ENCODE measurements at places on chromosomes 1 and 21. TPM values are rescaled to one million over a fixed set of nuclear protein-coding genes. Genes with fewer than 3 reads are reported as not detected.
A peak's percentile ranks its signal among the peaks of the same experiment; 100 is the strongest.

DNA sequence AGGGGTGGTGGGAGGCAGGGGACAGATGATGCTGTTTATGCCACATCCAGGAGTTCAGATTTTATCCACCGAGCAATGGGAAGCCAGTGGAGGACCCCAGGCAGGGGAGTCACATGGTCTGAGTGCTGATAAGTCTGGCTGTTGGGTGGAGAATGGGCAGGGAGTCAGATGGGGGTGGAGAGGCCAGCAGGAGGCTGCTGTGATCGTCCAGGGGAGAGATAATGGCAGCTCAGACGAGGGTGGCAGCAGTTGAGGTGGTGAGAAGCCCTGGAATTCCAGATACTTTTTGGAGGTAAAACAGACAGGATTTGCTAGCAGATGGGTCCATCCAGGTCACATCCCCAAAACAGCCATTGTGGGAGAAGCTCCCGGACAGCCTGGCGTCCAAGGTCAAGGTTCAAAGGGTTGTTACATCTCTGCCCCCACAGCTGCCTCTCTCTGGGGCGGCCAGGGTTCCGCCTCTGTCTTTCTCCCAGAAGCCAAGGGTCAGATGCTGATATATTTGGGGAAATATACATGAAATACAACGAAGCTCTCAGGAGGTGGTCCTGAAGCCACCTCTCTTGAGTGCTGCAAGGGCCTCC lies 252.1 kb upstream of the TMEM51 start:
- DNase-seq: no peak

DNA sequence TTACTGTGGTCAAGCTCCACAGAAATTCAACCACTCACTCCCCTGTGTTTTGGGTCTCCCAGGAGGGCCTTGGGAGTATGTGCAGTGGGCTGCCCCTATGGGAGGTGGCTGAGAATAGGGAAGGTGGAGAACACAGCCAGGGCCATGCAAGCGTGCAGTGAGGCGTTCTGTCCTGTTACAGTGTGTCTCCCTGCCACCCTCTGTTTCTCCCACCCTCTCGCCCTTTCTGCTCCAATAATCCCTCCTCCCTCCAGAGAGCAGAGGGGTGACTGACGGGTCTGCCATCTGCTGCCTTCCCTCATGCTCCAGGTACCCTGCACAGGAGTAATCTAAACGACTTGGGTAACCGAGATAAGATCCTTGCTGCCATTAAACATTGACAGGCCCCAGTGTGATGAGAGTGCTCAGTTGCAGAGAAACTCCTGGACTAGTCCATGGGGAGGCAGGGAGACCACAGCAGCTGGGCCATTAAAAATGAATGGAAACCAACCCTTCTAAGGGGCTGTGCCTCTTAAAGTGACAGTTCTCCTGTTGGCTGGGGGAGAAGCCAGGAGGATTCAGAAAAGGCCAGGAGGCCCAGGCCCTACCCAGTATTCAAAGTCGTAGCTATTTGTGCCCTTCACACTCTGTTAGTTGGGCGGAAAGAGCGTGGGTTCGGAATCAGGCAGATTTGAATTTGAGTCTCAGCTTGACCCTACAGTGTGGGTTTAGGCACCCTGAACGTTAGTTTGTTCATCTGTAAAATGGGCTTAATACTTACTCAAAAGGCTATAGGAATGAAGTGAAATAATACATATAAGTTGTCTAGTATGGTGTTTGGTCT lies 22.4 kb upstream of the BTG2 start:
- no peak for DNase-seq

AXDND1 gene
- not detected for total RNA-seq

DNA sequence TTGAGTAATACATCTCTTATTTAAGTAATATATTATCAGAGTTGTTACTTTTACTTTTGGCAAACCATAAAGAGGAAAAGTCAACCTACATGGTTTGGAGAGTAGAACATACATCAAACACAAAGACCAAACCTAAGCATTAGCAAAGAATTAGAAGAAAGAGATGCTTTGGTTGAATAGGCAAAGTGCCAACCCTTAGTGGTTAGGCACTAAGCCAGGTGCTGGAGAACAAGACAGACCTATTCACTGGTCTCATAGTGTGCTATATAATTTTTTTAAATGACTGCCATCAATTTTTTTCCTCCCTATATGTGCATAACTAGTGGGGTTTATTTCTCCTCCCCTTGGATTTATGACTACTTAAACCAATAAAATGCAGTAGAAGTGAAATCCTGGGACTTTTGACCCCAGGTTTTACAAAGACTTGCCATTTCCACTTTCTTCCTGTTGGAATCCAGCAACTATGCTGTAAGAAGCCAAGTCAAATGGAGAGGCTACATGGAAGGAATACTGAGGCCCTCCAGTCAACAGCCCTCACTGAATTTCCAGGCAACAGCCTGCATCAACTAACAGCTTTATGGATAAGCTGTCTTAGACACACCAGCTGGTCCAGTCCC lies 69.8 kb upstream of the HAO2 start:
- no peak for DNase-seq

OLIG2 gene
- total RNA-seq: not detected

TNFRSF18 gene
- total RNA-seq: not detected

- no peak for DNase-seq
These were observed 47.9 kb upstream of the TARBP1 start for GRCh38 chr1:234526922-234527321.

CYP4A11 gene
- total RNA-seq: not detected

CBR3 gene
- 5.8 TPM for total RNA-seq

DNA sequence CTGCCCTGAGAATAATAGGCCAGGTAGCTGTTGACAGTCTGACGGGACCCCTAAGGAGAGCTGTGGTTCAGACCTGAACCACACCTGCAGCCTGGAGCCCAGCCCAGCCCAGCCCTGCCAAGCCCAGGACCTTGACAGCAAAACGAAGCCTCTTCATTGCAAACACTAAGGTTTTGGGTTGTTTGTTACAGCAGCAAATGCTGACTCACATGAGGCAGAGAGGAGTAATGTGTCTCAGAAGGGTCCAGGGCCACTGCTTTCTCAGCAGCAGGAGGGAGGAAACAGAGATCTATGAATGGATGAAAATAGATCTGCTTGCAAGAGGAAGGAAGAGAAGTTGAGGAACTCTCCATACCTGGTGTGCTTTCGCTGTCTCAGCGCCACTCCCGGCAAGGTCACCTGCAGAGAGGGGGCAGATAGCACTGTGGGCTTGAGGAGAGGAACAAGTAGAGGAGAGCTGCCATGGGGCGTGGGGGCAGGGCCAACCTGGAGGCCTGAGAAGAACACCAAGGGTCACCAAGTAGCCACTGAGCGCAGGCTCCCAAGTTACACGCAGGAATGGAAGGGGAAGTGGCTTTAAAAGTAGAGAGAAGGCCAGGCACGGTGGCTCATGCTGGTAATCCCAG lies 127.2 kb downstream of the ZNF281 start:
- no peak for DNase-seq

DNA sequence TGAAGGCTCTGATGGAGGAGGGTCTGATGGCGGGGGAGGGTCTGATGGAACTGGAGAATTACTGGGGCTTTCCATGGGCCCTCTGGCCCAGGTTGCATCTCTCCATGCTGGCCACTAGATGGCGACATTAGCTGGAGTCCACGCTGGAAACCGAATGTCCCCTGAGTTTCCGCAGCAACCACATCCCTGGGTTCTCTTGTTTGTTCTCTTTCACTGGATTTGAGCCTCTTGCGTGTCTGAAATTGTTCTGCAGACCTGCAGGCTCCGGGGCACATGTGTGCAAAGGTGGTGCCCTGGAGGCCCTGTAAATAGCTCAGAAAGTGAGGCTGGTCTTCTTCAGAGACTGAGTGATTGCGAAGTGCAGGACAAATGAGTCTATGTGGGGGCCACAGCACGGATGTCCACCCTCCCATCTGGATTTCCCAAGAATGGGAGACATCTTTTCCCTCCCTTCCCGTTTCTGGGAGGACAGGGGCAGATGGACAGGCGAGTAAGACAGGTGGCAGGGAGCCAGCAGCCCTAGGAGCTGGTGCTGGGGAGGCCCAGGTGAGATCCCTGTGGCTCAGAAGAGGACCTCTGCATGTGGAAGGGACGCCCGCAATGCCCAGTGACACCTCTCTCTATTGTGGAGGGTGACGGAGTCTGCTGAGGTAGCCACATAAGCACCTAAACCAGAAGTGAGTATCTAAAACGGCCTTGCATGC lies 73.2 kb upstream of the ABCG1 start:
- DNase-seq: peak; percentile 75

DNA sequence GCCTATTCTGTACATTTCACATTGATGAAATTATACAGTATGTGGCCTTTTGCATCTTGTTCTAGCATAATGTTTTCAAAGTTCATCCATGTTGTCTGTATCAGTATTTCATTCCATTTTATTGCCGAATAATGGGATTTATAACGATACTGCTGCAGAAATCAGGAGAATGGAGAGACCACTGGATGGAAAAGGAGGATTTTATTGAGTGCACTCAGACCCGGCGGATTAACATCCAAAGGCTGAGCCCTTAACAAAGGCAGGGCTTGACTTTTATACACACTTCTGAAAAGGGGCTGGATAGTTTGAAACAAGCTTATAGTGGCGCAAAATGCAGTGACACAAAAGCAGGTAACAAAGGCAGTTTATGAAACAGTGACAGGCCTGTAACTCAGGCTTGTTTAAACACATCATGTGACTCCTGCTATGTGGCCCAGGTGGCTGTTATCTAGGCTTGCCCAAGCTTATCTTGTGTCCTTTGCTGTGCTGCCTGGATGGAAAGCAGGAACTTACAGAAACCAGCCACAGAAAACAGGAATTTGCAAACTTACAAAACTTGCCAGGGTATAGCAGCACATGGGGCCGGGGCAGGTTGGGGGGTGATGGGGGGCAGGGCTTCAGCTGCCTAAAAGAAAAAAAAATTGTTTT lies 32.8 kb upstream of the KCNJ15 start:
- DNase-seq: peak; percentile 53

OR2T33 gene
- total RNA-seq: not detected

DNA sequence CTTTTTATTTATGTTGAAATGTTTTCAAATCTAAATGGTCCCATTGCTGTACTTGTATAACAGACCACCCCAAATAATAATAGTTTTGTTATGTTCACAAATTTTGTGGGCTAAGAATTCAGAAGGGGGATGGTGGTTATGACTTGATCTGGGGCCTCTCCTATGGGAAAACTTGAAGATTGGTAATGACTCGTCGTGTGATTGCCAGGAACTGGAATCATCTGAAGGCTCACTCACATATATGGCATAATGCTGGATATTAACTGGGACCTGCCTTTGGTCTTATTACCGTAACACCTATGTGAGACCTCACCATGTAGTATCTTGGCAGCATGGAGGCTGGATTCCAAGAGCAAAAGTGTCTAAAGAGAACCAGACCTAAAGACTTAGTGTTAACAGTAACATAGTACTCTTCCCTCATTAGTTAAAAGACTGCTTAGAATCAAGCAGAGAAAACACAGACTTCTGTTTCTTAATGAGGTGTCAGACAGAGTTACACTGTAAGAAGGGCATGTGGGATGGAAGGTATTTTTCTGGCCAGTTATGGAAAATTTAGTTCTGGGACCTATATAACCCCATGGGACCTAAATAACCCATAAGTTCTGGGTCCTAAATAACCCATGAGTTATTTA lies 11.9 kb downstream of the LYPLAL1 start:
- DNase-seq: no peak

KCNN3 gene
- total RNA-seq: 3.6 TPM

DNA sequence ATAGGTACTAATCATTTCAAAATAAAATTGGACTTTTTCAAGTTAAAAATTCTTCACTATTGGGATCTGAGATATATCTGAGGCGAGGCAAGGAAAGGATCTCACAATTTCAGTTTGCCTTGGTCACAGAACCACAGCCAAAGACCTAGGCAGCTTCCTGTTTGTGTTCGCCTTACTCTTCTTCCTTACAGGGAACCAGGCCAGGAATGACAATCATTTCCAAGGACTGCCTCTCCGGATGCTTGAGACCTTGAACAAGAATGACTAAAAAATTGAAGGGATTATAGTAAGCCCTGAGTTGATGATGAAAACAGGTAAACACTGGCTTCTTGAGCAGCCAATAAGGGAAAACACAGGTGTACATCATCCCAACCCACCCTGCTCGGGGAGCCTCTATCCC lies 35.2 kb upstream of the SERBP1 start:
- peak; percentile 71 for DNase-seq

- no peak for DNase-seq
These were observed 37.1 kb upstream of the KIF21B start for GRCh38 chr1:201060586-201060985.

DNA sequence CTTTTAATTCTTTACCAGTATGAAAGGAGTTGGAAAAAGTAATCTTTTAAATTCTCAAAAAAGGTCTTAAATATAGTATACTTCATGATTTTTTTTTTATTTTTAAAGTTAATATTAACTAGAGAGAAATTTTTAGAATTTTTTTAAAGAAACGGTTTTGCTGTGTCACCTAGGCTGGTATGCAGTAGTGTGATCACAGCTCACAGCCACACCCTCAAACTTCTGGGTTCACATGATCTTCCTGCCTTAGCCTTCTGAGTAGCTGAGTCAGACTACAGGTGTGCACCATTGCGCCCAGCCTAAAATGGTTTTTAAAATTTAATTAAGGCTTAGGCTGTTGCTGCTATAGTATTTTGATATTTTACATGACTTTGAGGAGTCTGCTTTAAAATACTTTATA lies 52.4 kb downstream of the TLCD4 start:
- DNase-seq: no peak

GRCh38 chr1:30657131-30658013 lies 66.0 kb downstream of the MATN1 start:
- DNase-seq: no peak

ETV3L gene
- total RNA-seq: not detected

GRCh38 chr21:29403922-29404538 lies 105.3 kb downstream of the BACH1 start:
- DNase-seq: no peak

- DNase-seq: no peak
These were observed 131.0 kb downstream of the DMRTA2 start for GRCh38 chr1:50292276-50292675.

DNA sequence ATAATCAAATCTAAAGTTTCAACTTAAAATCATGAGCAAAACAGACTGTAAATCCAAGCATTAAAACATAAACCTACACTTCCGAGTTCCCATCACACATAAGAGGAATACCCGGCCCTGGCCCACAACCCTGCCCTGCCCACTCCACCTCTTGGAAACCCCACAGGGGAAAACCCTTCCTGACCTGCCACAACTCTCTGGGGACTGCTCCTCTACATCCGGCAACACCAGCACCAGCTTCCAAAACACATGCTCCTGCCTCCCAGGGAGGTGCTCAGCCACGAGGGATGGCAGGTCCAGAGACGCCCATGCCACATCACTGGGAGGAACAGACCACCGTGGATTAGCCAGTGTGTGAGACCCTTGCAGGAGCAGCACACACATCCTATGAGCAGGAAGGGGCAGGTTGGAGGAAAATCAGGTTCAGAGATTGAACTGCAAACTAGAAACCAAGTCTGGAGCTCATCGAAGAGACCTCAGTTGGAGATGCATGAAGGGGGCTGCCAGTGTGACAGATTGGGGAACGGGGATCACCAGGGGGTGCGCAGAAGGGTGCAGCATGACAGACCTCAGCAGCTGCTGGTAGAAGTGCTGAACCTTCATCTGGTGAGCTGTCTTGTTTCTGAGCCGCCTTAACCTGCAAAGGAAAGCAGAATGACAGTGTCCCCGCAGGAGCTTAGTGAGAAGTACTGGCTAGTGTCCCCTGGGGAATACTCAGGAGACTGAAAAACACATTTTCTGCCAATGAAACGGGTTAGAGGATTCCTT lies 25.8 kb upstream of the LSS start:
- no peak for DNase-seq

GRCh38 chr1:15036101-15036500 lies 117.4 kb upstream of the TMEM51 start:
- no peak for DNase-seq

Data from dermis blood vessel endothelial cell (primary cell).